ENCODE measurements at places on chromosomes 7 and 10.

DNA sequence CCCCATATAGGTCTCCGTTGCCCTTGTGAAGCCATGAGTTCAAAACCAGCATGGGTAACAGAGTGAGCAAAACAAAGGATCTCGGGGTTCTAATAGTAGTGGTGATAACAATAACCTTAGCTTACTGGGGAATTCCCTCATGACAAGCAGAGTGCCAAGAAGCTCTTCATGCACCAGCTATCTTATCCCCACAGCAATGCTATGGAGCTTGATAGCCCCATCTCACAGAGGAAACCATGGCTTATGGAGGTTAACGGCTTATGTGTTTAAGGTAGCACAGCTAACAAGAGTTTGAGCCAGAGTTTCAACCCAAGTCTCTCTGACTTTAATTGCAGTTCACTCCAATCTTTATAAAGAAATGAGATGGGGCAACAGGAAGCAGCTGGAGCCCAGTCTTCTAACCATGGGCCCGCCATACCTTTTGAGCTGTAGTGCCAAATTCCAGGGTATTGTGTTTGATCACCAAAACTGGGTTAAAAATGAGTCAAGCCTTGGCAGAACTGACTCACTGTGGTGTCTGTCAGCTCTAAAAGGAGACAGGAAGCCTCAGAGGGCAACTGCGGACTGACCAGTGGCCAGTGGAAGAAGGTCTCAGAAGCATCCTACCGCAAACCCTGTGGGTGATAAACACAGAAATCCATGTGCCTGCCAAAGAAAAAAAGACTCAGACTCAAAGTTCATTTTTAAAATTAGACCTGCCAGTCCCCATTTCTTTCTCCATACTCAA is 16.5 kb upstream of the PLAU start:
- no peak for DNase-seq

DNA sequence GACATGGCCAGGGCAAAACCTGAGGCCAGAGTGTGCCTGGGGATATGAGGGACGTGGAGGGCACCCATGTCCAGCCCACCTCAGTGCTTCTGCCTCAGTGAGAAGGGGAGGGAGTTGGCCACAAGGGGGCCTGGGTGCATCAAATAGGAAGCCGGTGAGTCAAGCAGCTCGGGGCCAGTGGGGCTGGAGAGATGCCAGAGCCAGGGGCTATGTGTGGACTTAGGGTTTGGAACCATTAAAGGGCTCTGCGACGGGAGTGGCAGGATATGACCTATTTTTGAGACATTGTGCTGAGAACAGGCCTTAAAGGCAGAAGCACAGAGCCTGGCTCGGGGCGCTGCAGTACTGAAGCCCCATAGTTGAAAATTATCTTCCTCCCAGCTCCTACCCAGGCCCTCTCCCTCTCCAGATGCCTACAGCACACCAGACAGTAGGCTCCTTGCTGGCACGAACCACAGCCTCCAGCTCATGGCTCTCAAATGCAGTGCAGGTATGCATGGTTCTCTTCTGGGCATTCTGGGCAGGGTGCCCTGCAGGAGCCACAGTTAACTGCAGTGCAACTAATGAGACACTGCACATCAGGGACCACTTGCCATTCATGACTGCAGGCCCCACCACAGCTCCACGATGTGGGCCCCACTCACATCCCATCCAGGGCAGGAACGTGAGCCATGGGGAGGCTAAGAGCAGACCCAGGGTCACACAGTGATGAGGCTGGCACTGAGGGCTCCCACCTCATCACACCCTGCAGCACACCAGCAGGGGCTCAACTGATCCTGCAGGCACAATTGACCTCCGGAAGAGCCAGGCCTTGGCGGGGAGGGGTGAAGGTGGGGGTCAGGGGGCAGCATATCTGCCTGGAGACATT is 7.2 kb upstream of the PGAM2 start:
- DNase-seq: peak; percentile 40

GRCh38 chr10:117946525-117947070 is 100.1 kb downstream of the RAB11FIP2 start:
- no peak for DNase-seq

- DNase-seq: peak; percentile 52
Measured at GRCh38 chr10:92970301-92971070, 90.1 kb upstream of the CYP26C1 start.

- no peak for DNase-seq
Measured at GRCh38 chr7:27992755-27993493, 187.7 kb downstream of the JAZF1 start.

DNA sequence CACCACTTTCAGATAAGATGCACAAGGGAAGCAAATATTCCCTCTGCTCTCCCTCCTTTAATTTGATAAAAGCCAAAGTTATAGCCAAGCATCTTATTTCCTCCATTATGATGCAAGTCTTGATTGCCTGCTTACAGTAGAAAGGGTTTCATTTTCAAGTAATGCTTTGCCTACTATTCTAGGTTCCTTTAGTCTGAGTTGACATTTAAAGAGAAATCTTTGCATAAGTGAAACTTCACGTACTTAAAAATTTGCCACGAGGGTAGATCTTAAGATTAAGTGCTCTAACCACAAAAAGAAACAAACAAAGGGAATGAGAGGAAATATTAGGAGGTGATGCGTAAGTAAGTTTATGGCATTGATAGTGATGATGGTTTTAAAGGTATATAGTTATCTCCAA is 78.1 kb upstream of the VWDE start:
- no peak for DNase-seq

DNA sequence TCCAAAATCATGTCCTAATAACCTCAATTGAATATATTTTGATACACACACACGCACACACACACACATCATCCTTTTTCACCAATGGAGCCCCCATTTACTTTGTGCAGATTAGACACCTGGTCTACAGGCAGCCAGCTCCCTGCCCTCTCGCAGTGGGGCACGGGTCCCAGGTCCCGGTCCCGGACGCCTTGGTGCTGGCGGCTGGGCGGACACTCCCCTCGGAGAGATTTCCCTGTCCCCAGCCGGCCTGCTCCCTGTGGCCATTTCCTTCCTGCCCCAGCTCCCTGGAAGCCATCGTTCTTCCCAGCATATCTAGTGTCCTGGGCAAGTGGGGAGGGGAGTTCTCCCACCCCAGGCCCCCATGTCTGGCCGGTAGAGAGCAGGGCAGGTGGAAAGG is 14.6 kb downstream of the DPY19L1 start:
- no peak for DNase-seq

DNA sequence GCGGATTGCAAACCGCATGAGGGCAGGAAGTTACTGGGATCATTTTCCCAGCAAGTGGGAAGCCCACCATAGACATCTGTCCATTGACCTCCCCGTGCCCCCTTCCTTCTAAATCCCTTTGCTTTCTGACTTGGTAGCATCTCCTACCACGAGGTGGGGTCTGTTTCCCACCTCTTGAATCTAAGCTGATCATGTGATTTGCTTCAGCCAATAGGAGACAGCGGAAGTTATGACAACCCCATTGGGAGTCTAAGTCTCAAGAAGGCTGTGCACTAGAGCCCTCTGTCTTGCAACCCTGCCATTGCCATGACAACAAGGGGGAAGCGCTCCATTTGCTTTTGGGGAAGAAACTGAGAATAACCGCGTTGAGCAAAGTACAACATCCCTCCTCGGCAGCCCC is 39.2 kb upstream of the CARD11 start:
- DNase-seq: no peak

DNA sequence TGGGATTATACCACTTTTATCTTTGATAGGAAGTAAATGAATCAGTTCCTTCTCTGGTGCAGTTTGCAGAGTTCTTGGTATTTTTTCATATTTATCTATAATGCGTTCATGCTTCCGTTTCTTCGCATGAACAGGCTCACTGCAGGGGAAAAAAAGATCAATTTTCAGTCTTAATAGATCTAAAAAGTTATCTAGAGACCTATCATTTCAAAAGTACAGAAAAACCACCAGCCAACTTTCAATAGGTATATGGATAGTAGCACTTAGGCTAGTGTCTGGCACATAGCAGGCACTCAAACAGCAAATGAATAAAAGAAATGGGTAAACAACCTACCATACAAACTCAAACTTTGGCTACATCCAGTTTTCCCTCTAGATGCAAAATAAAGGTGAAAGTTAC is 5.5 kb downstream of the NOC3L start:
- DNase-seq: no peak

DNA sequence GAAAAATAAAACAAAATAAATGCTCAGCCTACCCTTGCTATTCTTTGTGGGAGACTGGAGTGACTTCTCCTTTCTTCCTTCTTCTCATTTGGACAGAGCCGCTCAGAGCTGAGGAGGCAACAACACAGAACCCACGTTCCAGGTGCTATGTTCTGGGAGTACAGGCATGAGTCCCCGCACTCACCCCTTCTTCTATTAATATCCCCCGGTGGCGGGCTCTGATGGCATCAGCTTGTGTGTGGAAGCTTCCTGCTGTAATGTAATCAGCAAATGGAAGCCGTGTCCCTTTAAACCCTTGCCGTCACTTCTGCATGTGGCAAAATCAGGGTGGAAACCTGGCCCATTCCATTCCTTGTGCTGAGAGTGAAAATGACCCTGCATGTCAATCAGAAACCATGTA is 116.9 kb upstream of the ADARB2 start:
- no peak for DNase-seq

Measured in fibroblast of skin of left biceps (primary cell).